ENCODE measurements at places on chromosomes 1 and 21.

GRCh38 chr1:47593013-47593568, 155.2 kb downstream of the FOXD2 start:
- DNase-seq, result no peak

DNA sequence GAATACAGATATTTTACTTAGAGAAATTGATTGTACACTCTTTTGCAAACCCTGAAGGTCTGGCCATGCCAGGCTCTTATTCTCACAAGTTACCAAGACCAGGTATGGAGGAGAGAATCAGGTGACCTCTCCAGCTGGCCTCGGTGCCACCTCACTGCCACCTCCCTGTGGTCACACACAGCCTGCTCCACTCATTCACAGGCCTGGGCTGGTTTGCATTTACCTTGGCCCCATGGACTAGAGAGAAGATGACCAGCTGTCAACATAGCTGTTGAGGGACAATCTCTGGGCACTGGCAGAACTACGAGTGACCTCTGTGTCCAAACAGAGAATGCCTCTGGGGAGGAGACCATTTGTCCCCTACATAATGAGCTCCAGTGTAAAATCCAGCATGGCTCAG, 291.2 kb upstream of the RUNX1 start:
- no peak for DNase-seq

DNA sequence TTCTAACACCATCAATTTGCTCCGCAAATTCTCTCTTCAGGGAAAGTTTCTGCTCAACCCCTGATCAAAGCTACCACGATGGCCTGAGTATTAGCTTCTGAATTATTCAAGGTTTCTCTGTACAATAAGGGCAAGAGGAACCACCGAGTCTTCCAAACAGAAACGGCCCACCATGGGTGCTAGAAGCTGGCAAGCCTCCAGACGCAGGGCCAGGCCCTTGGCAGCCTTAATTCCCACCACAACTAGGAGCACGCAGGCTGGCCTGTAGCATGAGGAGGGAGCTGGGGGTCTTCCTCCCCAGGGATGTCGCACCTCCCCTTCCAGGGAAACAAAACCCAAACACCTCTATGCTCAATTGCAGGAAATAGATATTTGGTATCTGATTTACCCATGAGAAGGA, 11.1 kb downstream of the RSPH1 start:
- DNase-seq, result no peak

GRCh38 chr1:29124366-29125236, 898 bp upstream of the TMEM200B start:
- no peak for DNase-seq

GRCh38 chr1:201085902-201086735, 26.1 kb downstream of the CACNA1S start:
- no peak for DNase-seq

DNA sequence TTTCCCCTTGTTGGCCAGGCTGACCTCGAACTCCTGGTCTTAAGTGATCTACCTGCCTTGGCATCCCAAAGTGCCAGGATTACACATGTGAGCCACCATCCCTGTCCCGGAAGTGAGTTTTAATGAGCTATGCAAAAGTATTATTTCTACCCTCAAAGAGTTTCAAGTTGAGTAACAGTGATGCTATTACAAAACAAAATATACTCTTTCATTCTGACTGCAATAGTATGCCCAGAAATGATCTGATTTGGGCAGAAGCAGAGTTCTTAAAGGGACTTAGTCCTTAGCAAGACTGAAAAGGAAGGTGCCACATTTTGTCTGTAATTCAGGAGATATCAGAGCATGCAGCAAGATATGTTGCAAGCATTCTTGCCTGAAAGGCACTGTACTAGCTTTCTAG, 375.4 kb downstream of the NUF2 start:
- no peak for DNase-seq

DNA sequence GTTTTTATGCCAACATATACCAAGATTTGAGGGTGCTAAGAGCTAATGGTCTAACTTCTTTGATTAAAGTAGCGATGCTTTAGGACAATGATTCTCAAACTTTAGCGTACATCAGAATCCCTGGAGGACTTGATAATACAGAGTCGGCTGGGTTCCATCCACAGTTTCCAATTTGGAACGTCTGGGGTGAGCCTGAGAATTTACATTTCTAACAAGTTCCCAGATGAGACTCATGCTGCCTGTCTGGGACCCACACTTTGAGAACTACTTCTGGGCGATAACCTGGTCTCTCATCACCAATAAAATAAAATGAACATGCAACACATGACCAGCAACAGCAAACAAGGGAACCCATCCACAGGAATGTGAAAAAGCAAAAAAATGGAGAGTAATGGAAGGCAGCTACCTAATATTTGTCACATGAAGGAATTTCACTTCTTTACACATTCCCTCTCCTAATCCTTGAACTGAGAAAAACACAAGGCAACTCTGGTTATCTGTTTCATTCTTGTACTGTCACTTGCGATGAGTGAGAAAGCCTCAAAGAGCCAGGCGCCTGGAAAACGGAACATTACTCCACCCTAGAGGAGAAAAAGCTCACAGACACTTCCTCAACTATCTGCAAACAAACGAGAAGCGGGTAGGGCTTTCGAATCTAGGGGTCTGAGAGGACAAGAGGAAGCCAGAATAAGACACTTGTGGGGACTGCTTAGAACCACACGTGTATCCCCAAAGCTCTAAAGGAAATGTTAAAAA, 14.0 kb downstream of the HSF2BP start:
- DNase-seq, result no peak

DNA sequence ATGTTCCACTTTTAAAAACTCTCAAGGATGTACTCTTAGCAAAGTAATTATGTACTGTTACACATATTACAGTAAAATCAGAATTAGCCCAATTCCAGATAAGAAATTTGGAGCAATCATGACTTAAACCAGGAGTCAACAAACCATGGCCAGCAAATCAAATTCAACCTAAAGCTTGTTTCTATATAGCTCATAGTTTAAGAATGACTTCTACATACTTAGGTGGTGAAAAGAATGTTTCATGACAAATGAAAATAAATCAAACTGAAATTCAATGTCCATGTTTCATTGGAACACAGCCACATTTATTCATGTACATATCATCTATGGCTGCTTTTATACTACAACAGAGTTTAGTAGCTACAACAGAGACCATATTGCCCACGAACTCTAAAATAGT, 35.1 kb downstream of the FRRS1 start:
- DNase-seq, result no peak

- DNase-seq, result no peak
These were observed 16.0 kb downstream of the VANGL2 start for GRCh38 chr1:160416369-160416768.

DNA sequence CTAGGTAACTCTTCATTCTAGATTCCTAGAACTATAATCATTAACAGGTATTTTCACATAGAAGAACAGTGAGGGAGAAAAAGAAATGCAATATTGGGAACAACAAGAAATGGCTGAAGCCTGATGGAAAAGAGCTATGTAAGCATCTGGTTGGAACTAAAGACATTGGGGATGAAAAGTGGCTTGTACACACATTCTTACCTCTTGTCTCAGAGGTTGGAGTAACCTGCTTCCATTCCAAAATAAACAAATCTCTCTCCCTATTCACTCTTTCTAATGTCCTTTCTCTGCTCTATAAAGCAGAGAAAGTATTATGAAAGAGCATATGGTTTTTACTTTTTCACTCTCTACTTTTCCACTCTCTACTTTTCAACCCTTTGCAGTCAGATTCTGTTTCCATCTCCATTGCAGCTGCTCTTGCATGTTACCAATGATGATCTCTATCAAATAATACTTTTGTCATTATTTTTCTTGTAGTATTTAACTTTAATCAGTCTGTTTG, 37.5 kb downstream of the CMPK1 start:
- no peak for DNase-seq

DNA sequence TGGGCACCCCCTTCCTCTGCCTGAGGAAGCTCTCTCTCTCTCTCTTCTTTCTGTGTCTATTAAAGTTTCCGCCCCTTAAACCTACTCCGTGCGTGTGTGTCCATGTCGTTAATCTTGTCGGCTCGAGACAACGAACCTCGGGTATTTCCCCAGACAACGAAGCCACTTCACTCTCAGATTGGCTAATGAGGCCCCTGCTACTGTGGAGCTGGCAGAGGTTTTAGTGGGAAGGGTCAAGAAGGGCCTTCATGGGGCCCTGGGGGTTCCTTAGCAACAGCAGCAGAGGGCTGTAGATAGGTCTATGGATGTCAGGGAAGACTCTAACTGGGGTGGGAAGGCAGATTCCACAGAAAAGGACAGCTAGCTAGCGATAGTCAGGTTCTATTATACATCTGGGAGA, 239.8 kb upstream of the RAB4A start:
- DNase-seq, result no peak

DNA sequence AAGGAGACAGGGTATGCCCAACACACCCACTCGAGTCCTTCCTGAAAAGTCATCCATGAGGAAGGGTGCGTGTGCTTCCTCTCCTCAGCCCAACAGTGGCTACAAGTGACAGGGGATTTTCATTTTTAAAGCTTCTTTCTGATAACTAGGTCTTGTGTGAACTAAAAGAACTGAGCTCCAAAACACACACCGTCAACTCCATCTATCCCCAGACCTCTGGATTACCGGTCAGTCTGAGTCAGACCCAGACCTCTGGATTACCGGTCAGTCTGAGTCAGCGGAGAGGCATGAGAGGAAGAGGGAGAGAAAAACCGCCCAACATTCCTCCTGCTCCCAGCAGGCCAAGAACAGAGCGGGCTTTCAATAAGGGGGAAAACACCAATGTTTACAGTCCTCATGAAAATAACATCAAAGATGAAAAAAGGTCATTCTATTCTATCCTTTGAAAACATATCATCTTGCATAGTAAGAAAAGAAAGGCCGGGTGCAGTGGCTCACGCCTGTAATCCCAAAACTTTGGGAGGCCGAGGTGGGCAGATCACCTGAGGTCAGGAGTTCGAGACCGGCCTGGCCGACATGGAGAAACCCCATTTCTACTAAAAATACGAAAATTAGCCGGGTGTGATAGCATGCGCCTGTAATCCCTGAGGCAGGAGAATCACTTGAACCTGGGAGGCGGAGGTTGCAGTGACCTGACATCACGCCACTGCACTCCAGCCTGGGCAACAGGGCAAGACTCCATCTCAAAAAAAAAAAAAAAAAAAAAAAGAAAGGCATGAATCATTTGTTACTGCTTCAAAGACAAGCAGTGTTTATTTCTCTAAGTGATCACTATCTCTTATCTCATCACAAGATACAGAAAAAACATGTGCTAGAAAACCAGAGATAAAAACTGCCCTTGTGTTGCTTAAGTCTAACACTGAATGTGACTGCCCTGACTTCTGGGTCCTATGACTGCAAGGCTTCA, 3.4 kb downstream of the PTTG1IP start:
- DNase-seq, result no peak

- DNase-seq, result no peak
These were observed 15.2 kb upstream of the YRDC start for GRCh38 chr1:37822906-37823815.

DNA sequence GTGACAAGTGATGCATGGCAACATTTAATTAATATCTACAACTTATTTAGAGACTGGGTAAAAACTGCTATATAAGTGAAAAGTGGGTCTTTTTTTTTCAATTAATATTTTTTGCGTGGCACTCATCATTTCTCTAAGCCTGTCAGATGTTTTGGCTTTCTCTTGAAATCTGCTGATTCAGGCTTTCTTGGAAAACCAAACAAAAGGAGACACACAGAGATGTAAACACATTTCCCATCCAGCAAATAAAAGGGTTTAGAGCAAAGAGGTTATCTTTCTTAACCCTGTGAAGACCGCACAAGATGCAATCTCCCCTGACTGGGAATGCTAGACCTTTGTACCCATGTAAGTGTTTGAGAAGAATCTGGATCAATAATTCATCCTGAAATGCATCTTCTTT, 48.7 kb upstream of the PLXNA2 start:
- no peak for DNase-seq

- DNase-seq, result no peak
These were observed 63.9 kb downstream of the NDUFS5 start for GRCh38 chr1:39089931-39090521.

DNA sequence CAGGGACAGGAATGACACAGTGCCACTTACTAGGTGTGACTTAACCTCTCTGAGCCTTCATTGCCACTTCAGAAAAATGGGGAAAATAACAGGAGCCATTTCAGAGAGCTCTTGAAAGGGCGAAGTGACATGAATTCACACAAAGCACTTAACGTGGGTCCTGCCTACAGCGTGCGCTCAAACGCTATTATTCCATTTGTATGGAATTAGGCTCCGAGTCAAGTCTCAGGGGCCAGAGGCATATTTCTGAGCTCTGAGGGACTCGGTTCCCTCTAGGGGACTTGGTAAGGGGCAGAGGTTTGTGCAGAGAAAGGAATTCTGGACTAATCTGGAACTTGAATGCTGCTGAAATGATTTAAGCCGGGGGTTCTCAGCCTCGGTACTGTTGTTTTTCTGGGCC, 14.1 kb downstream of the DRAXIN start:
- DNase-seq, result no peak

DNA sequence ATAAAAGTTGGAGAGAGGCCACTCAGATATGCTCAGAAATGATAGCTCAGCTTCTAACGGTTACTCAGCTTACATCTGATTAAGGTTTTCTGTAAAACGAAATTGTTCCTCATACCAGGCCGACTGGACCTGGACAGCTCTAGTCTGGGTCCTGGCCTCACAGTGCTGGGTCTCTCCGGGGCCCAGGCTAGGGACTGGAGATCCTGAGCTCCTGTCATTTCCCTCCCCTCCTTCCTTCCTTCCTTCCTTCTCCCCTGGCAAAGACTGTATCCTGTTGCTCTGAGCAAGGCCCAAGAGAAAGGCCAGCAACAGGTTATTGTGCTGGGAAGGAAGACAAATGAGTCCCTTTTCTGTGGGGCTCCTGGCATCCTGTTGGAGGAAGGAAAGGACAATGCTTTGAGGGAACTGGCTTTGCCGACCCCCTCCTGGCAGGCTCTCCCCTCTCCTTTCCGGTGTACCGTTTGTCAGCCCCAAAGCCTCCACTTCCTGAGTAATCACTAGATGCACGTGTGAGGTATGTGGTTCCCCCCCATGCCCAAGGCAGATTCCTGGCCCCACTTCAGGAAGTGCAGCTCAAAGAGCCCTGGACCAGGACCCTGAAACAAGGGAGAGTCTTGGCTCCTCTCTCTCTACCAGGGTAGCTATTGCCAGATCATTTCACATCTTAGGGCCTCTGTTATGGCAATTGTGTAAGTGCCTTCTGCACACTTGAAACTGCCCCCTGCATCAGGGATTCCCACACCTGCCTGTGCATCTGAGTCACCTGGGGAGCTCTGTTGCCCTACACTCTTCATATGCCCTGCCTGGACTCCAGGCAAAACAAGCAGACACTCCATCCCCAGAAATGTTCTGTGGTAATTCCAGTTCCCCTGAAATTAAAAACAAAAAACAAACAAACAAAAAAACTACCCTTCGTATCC, 212.7 kb upstream of the FGGY start:
- DNase-seq, result no peak

- peak; percentile 33 for DNase-seq
These were observed 3.0 kb upstream of the PPIE start for GRCh38 chr1:39735731-39736130.

GRCh38 chr1:183807549-183808168, 2.7 kb downstream of the RGL1 start:
- DNase-seq, result peak; percentile 50

- no peak for DNase-seq
These were observed 9.2 kb downstream of the SFT2D2 start for GRCh38 chr1:168234846-168235547.

DNA sequence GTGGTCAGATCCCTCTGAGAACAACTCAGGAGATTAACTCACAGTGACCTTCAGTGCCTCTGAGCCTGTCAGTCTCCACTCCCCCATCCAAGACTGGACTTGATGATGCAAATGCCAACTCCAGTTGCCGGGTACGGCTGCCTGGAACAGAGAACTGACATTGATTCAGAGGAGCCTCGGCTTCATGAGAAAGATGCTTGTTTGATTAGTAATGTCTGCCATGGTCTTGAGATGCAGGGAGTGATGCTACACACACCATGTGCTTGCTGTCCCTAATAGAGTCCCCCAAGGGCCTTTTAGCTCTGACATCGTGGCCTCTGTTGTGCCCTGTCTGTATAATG, 51.8 kb upstream of the LRP8 start:
- no peak for DNase-seq
